SK-MEL-5 (cell line): ENCODE measurements at places on chromosomes 5 and 9. TPM values are rescaled to one million over a fixed set of nuclear protein-coding genes. Genes with fewer than 3 reads are reported as not detected.

- peak; percentile 21 for DNase-seq
Observed at GRCh38 chr5:80008995-80009765, 18.1 kb upstream of the MTX3 start.

- DNase-seq = no peak
Observed at GRCh38 chr5:124583469-124584350, 162.7 kb downstream of the ZNF608 start.

GZMA gene
- total RNA-seq = not detected in 2 replicates

- DNase-seq = no peak
Observed at GRCh38 chr5:151902215-151902614, 22.4 kb downstream of the GLRA1 start.

GRCh38 chr5:39986614-39987013 lies 561.8 kb upstream of the DAB2 start:
- DNase-seq = no peak
